ENCODE measurements at places on chromosomes 2 and 18.
A peak's percentile ranks its signal among the peaks of the same experiment; 100 is the strongest.

DNA sequence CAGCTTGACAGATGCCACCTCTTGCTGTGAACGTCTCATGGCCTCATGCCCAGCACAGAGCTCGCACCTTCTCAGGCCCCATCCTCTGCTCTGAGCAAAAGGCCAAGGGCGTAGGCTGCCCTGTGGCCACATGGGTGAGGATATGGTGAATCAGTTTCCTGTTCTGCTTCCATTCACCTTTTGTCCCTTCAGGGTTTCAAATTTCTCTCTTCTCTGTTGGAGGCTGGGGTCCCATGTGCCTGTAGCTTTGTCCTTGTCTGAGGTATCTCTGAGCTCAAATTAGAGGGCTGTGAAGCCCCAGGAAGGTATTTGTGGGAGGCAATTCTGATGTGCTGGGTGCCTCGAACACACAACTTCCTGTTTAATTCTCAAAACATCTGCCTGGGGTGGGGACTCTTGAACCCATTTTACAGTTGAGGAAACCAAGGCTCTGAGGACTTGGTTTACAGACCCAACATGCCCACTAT is 29.0 kb downstream of the ZAP70 start:
- no peak for DNase-seq

DNA sequence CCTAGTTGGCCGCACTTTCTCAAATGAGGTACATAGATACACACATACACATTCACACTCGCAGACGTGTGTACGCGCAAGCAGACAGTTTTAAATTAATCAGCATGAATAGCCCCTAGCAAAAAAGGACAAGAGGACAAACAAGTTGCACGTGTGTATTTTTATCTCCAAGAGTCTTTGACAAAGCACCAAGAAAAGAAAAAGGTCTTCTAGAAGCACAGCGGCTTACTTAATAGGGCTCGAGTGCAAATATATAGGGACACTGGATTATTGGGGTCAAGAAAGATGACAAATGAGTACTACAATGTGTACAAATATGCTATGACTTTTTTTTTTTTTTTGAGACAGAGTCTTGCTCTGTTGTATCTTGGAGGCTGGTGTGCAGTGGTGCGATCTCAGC is 1.7 kb upstream of the BCL2 start:
- DNase-seq = no peak

DNA sequence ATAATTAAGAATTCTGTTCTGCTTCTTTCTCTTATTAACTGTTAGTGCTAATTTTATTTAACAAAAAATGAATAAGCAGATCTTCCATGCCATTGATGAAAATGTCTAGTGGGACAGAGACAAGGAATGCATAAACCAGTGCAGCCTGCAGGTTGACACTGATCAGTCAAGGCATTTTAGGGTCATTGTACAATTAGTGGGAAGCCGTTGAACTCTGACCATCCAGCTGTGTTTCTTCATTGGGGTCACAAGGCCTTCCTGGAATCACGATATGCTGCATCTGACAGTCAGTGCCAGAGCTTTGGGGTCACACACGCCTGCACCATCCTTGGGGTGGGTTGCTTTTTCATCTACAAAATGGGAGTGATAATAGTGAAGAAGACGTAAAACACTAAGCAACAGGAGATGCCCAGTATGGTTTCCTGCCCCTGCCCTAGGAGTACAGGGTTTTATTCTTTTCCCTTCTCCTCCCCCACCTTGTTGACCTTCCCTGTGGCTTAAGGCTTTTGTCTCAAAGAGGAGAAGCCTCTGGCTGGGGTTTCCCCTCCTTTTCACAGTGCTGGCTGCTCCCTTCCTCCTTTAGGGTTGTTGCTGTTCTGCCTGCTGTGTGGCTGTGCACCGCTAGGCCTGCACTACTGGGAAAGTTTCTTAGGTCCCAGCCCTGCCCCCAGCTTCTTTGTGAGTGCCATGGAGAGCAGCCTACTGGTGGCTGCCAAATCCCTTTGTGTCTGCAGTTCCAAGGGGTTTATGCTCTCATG is 245.6 kb downstream of the TPGS2 start:
- no peak for DNase-seq

GRCh38 chr18:23924813-23925212 is 89.7 kb upstream of the TTC39C start:
- peak; percentile 60 for DNase-seq

Measured in fibroblast of skin of right biceps (primary cell).